Effector memory CD4-positive, alpha-beta T cell (primary cell): ENCODE measurements at places on chromosomes 5 and 9.
A peak's percentile ranks its signal among the peaks of the same experiment; 100 is the strongest.

GRCh38 chr9:16828340-16829281 lies 41.9 kb downstream of the BNC2 start:
- no peak for DNase-seq

- no peak for DNase-seq
Measured at GRCh38 chr5:23314827-23315226, 192.6 kb upstream of the PRDM9 start.

GRCh38 chr9:17810728-17811571 lies 232.1 kb downstream of the SH3GL2 start:
- no peak for DNase-seq

DNA sequence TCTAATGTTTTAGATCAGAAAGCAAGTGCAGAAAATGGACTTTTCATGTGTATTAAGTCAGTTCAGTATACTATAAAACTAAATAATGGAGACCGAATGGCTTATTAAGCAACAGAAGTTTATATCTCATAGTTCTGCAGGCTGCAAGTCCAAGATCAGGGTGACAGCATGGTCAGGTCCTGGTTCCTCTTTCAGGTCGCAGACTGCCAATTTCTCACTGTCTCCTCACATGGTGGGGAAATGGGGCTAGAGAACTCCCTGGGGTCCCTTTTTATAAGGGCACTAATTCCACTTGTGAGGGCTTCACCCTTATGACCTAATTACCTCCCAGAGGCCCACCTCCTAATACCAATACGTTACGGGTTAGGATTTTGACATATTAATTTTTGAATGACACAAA lies 48.7 kb downstream of the RICTOR start:
- DNase-seq: no peak

DNA sequence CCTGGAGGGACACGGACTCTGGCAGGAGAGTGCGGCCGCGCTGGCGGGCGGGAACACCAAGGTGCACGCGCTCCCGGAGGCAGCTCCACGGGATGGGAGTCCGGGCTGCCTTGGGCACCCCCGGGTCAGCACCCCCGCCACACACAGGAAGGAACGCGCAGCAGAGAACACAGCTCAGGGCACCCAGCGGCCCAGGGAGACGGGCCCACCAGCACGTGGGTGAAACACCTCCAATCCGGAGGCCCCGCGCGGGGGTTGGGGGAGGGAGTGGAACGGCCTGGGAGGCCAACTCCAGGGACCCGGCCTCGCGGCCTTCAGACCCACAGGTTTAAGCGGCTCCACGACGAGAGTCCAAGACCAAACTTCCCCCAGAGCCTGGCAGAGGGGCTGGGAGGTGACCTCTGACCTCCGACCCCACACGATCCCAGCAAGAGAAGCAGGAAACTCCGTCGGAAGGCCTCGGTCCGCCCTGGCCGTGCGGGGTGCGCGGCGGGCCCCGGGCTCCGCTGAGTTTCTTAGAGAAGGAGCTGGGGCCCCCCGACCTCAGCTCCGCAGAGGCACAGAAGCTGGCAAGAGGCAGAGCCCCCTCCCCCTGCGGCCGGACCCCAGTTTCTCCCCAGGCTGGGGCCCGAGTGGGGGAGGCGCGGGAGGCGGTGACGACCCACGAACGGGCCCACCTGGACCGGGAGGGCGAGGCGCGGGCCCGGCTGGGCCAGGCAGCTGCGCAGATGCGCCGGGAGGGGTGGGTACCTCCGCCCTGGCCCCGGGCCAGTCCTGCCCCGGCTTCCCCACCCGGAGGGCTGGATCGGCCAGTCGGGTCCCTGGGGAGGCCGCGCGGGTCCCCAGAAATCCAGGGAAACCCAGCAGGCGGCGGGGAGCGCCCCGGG lies 851 bp downstream of the NACC2 start:
- DNase-seq: peak; percentile 18

GRCh38 chr9:92147852-92148180 lies 32.6 kb upstream of the SPTLC1 start:
- DNase-seq: no peak

DNA sequence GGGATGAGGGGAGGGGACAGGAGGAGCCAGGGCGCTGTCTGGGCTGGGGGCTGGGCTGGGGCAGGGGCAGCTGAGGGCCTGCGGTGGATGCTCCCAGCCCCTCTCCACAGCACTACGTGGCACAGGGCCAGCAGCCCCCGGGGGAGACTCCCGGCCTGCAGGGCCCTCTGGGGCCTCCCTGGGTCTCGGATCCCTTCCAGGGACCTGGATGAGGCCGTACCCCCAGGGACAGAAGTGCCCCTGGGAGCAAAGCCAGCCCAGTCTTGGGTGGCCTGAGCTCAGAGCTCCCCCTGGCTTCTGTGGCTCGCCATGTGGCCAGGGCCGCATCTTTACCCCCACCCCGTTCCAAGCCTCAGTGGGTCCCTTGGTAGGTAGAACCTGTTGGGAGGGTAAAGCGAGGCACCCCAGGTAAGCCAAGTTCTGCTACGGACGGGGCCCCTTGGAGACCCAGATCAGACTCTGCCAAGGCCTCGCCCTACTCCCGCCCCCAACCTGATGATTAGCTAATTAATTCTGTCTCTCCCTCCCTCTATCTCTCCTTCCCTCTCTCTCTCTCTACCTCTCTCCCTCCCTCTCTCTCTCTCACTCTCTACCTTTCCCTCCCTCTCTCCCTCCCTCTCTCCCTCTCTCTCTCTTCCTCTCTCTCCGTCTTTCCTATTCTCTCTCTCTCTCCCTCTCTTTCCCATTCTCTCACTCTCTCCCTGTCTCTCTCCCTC lies 24.3 kb downstream of the KCNT1 start:
- DNase-seq: no peak

DNA sequence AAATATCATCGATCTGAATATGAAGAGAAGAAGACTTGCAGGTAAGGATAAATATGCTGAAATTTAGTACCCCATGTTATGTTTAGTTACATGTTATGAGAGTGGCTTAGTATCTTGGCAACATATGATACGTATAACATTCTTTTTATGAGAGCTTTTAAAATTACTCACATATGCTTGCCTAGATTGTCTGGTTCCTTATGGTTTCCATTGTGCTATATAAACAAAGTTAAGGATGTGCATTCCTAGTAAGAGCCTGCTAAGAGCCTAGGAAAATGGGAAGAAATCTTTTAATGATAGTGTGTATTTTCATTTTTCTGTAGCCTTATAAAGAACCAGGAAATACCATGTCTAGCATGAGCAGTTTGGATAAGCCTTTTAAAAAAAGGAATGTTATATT lies 112.0 kb upstream of the KCNN2 start:
- no peak for DNase-seq

DNA sequence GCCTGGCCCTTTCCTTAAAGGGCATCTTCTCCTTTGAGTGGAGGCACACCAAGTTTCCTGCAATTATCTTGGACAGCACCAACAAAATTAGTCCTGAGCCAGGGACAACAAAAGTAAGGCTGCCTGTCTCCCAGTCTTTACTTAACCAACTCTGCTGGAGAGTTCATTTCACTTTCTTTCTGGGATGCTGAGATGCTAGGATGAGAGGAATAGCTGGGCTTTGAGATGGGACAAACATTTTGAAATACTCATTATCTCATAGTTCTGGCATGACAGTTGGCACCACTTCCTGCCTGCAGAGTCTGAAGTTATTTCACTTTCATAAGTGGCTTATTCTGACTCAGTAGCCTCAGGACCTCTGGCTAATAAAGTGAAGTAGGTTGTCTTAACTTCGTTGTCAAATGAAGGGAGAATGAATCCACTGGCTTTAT lies 157.0 kb downstream of the C9orf152 start:
- no peak for DNase-seq

GRCh38 chr5:79567926-79568549 lies 44.2 kb upstream of the TENT2 start:
- DNase-seq: no peak

GRCh38 chr5:113336975-113337374 lies 97.8 kb downstream of the TSSK1B start:
- DNase-seq: no peak

DNA sequence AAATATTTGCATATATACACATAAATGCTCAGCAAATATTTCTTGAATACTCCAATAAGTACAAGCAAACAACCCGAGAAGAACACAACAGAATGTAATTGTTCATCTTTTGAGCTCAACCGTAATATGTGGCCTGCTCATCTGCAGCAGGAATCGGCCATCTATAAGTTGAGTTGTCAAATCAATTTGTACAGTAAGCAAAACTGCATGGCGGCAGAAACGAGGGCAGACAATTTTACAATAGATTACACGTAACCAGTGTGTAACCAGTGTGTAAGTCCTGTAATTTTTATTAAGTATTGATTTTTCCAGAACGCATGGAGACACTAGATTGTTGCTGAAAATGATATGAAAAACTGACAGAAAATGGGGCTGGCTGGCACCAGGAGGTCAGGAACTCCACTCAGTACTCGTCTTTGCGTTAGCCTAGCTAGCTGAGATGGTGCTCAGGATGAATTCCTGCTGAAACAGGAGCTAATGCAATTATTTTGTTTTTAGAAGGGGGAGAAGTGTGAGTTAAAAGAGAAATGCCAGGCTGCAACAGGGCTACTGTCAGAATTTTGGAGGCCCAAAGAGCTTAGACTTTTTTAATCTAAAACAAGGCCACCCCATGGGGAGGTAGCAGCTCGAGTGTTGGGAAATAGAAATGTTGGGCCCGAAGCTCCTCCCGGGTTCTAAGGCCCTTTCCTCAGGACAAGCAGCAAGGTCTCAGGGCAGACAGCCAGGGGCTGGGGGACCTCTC lies 682 bp downstream of the DHX29 start:
- no peak for DNase-seq
